Right hindlimb (tissue), 1 donor: ENCODE measurements at places on chromosomes 13 and 19.

DNA sequence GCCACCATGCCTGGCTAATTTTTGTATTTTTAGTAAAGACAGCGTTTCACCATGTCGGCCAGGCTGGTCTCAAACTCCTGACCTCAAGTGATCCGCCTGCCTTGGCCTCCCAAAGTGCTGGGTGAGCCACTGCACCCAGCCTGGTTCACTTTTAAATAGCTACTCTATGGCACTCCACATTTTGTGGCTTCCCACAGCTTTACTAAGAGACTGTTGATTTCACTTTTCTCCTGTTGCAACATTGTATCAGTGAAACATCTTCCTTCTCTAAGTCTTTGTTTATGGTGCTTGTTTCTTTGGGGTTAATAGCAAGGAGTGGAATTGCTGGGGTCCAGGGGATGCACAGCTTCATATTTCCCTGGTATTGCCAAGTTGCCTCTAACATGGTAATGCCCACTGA is 12.3 kb downstream of the TMEM38A start:
- DNase-seq, result no peak

DNA sequence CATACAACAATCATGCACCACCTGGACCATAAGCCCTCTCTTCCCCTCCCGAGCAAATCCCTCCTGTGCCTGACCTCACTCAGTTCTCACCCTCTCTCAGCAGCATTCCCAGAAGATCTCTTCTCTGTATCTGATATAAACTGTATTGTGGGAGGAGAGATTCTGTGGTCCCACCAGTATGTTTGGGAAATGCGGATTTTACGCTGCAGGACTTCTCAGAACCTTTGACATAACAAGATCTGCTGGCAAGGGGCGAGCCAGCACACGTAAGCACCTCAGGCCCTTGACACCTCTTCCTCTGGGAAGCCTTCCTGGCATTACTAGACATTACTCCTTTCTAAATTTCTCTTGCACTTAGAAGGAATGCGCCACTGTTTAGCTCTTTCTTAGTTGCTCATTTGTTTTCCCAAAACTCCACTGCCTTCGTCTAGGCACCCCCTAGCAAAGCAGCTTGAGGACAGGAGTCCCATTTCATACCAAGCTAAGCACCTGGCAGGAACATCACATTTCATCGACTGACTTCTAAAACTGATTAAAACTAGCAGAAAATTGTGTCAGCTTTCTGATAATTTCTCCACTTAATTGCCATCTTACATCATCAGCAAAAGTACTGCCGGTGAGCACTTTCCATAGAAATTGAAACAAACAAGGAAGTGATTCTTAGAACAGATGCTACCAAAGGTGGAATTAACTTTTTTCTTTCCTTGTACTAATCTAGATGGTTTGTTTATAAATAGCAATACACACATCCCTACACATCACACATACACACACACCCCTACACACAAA is 63.2 kb downstream of the CCDC70 start:
- no peak for DNase-seq

DNA sequence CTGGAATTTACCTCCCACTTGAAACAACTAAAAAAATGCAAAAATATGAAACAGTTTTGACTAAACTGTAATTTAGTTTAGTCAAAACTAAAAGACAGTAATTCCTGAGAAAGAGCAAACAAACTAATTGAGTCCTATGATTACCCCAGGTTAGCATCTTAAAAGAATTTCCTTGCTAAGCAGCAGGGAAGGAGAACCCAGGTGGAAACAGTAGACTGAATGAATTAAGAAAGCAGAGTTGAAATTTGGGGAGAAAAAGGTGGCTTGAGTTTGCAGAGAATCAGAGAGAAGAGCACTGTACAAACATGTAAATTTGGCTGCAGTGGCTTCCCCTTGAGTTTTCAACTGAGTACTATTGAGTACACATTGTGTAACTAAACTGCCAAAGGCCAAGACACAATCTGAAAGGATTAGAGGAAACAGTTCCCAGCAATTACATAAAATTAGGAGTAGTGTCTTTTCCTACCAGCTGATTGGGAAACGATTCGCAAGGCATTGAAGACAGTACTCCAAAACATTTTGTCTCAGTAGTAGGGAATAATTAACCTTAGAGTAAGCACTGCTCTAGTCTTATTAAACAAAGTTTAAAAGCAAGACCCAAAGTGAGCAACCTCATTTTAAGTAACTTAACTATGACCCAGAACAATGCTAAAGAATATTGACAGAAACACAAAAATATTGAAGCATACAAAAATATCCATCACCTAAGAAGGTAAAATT is 820.5 kb downstream of the DACH1 start:
- no peak for DNase-seq

- DNase-seq, result peak; percentile 67
Observed at GRCh38 chr19:4567584-4568071, 8.1 kb upstream of the SEMA6B start.

- no peak for DNase-seq
Observed at GRCh38 chr19:40084948-40085347, 5.8 kb downstream of the ZNF780A start.
